ENCODE measurements at places on chromosomes 2 and 18. TPM values are rescaled to one million over a fixed set of nuclear protein-coding genes. Genes with fewer than 3 reads are reported as not detected.

- H3K27me3 ChIP-seq, result no peaks in the 10 kb centered on the region
- H3K27ac ChIP-seq, result no peak overlapping the region
- peaks cover 6% of the 10 kb centered on the region for H3K4me1 ChIP-seq
- H3K36me3 ChIP-seq, result no peaks in the 10 kb centered on the region
- no peak for DNase-seq
- H3K4me3 ChIP-seq, result no peak overlapping the region
Measured at GRCh38 chr2:187575751-187576067, 21.5 kb upstream of the TFPI start.

GRCh38 chr2:66851449-66851872 is 416.5 kb downstream of the MEIS1 start:
- H3K4me3 ChIP-seq, result no peak overlapping the region
- H3K4me1 ChIP-seq, result no peaks in the 10 kb centered on the region
- H3K27ac ChIP-seq, result no peak overlapping the region
- H3K27me3 ChIP-seq, result no peaks in the 10 kb centered on the region
- no peak for DNase-seq

GRCh38 chr2:196284144-196284844 is 112.9 kb upstream of the STK17B start:
- H3K27ac ChIP-seq, result no peak overlapping the region
- no peaks in the 10 kb centered on the region for H3K4me1 ChIP-seq
- H3K36me3 ChIP-seq, result no peaks in the 10 kb centered on the region
- H3K4me3 ChIP-seq, result no peak overlapping the region

DNA sequence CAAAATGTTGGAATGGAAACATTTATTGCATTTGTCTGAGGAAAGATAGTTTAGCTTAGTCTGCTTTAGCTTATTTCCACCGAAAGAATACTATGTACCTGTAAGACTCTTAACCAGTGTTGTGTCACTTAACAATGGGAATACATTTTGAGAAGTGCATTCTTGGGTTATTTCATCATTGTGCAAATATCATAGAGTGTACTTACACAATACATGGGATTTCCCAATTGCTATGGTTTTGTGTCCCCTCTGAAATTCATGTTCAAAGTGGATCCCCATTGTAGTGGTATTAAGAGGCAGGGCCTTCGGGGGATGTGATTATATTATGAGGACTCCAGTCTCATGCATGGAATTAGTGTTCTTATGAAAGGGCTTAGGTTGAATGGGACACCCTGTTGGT is 249.4 kb upstream of the UBE2E3 start:
- H3K36me3 ChIP-seq, result no peaks in the 10 kb centered on the region
- DNase-seq, result no peak
- no peaks in the 10 kb centered on the region for H3K27me3 ChIP-seq
- H3K27ac ChIP-seq, result no peak overlapping the region

DNA sequence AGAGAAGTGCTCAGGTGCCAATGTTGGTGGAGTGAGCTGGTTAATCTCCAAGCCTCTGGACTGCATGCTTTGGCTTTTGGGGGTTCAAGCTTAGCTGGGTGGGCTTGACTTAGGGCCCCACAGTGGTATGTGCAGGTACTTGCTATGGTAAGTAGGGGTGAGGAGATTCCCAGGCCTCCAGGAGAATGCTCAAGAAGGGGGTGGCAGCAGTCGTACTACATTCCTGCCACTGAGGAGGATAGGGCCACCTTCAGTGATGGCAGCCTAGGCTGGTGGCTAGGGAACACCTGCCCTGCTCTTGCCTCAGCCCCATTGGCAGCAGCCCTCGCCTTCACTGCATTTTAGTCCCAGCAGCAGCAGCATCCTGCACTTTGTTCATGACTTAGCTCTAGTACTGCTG is 55.6 kb upstream of the MYL1 start:
- H3K4me1 ChIP-seq, result no peaks in the 10 kb centered on the region
- H3K36me3 ChIP-seq, result no peaks in the 10 kb centered on the region
- H3K27me3 ChIP-seq, result no peaks in the 10 kb centered on the region
- DNase-seq, result no peak
- H3K27ac ChIP-seq, result no peak overlapping the region
- H3K4me3 ChIP-seq, result no peak overlapping the region

- H3K4me1 ChIP-seq, result no peaks in the 10 kb centered on the region
- H3K27me3 ChIP-seq, result no peaks in the 10 kb centered on the region
- no peak overlapping the region for H3K27ac ChIP-seq
- no peak overlapping the region for H3K4me3 ChIP-seq
- DNase-seq, result no peak
Measured at GRCh38 chr2:214075456-214075855, 335.4 kb upstream of the VWC2L start.

- H3K27me3 ChIP-seq, result no peaks in the 10 kb centered on the region
- no peak for DNase-seq
- H3K4me1 ChIP-seq, result no peaks in the 10 kb centered on the region
- no peaks in the 10 kb centered on the region for H3K36me3 ChIP-seq
Measured at GRCh38 chr2:143321994-143322393, 192.8 kb downstream of the ARHGAP15 start.

ERFE gene
- 3.3 TPM for total RNA-seq

NOSTRIN gene
- not detected for total RNA-seq

IL36A gene
- not detected for total RNA-seq

PRSS56 gene
- total RNA-seq, result not detected

PSMA8 gene
- total RNA-seq, result not detected
